ENCODE measurements at places on chromosomes 2 and 18.

DNA sequence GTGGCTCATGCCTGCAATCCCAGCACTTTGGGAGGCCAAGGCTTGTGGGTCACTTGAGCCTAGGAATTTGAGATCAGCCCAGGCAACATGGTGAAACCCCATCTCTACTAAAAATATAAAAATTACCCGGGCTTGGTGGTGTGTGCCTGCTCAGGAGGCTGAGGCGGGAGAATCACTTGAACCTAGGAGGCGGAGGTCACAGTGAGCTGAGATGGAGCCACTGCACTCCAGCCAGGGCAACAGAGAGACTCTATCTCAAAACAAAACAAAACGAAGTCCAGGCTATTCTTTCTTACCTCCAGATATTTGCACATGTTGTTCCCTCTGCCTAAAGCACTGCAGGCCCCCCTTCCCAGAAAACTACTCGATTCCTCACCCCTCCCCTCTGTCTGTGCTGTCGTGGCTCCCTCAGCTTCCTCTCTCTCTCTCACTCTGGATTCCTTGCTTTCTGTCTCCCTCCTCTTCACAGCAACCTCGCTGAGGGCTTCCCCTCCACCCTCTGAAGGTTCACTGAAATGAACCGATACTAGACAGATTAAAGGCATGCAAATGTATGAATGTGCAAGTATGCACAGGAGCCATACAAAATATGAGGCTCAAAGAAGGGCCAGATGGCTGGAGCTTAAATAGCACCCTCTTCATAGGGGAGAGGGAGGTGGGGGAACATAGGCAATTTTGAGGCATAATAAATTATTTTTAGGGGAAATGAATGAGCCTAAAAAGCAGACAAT, 18.5 kb downstream of the TMEM177 start:
- no peak for DNase-seq

DNA sequence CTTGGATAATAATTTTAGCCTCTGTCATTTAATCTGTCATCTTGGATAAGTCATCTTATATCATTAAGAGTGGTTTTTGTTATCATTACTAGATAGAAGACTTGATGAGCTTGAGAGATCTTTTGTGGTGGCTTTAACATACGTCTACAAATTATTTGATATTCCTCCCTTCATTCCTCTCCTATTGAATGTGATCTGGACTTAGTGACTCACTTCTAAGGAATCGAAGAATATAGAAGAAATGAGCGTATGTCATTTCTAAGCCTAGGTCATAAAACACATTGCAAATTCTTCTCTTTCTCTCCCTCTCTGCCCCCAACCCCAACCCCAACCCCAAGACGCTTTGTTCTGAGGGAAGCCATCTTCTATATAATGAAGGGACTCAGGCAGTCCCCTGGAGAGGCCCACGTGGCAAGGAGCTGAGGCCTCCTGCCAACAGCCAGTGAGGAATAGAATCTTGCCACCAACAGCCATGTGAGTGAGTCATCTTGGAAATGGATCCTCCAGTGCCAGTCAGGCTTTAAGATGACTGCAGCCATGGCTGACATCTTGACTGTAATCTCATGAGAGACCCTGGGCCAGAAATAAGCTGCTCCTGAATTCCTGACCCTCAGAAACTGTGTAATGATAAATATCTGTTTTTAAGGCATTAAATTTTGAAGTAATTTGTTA, 221.6 kb upstream of the SP5 start:
- DNase-seq: no peak

GRCh38 chr2:55419233-55419678, 400 bp downstream of the CCDC88A start:
- DNase-seq: no peak

- DNase-seq: no peak
Measured at GRCh38 chr2:123546353-123546752, 478.7 kb upstream of the CNTNAP5 start.

- DNase-seq: no peak
Measured at GRCh38 chr2:69563021-69563420, 80.5 kb downstream of the AAK1 start.

DNA sequence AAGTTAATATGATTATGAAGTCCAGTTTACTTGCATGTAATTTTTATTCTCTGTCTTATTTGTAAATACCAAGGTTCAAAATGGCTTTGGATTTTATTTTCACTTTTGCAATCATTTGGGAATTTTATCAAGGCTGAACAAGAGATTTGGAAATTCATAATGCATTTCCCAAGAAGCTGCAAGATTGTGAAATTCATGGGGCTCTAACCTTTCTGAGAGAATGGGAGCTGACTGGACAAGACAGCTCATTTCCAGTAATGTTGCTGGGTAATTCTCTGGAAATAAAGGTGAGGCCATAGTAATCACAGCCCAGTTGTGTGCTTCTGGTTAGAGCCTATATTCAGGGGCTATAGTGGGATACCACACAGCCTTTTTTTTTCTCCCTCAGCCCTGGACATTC, 21.5 kb upstream of the NABP1 start:
- DNase-seq: no peak

DNA sequence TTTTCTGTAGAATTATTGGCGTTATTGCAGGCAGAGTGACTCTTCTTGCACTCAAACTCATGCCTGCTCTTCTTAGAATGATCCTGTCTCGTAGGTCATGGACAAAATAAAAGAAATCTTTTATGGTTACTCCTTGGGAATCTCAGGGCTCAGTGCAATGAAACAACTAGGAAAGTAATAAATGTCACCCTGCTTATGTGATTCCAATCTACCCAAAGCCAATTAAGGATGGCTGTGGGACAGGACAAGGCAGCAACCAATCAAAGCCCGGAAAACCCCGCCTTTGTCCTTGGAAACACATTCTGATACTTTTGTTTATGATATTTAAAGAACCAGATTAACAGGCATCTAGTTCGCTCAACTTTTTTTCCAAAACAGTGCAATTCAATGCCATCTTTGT, 53.0 kb downstream of the GRB14 start:
- DNase-seq: no peak

DNA sequence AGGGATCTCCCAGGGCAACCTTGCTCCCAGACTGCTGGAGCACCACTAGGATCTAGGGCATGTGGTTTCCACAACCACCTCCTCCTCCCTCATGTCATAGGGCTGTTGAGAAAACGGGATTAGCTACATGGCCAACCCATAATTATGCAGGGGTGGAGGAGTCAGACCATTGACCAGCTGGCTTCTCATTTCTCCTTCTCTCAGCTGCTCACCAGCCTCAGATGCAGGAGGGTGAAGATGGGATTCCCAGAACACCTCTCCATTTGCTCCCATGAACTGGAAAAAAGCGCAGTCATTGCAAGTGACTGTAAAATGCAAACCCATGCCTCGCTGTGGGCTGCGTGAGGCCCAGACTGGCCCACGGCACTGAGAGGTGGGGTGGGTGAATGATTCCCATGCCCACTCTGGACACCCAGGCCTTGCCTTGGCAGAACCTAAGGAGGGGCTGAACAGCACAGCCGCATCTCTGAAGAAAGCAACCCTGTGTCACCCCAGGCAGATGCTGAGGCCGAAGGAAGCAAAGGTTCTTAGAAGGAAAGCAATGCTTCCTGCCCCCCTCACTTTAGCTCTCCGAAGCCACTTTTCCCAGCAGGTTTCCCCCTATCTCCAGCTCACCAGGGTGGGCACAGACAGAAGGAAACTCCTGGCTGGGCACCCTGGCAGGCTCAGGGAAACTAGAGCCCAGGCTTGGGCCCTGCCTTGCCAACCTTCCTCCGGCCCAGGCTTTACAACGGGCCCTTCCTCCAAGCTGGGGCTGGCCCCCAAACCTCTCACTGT, 69.6 kb upstream of the RTN4 start:
- DNase-seq: no peak

DNA sequence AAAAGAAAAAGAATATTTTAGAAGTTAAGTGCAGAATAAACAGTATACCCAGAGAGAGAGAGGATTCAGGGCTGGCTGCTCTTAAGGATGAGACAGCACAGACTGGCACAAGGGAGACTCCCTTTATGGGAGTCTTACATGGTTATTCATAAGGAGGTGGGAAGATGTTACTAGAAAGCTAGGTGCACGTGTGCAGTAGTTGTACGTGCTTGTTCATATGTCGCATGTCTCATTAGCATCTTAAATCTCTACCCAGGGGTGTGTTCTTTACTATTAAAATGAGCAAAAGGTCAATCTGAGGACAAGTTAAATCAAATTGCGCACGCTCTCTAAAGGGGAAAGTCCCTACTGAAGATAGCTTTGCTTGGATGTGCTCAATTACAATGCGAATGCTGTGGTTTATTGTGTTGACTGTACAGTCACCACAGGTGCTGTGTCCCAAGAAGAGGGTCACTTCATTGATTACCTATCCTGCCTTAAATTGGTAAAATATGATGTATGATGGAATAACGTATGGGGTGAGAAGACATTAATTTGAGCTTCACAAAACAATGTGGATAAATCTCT, 368.0 kb upstream of the SPHKAP start:
- no peak for DNase-seq

DNA sequence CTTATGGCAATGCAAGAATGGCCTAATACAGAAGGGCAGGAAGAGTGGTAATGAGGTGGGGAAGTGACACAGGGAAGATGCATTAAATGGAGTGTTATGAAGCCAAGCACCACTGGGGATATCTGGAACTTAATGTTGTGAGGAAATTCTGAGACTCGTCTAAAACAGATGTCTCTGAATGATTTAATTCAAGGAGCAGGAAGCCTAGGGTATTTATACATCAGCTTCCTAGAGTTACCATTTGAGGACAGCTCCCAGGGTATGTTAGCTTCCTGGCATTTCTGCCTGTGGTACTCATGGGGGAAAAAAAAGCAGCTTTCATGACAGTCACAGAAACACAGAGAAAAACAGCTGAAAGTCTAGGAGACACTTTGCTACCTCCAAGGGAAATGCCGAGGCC, 989.5 kb downstream of the CBLN2 start:
- no peak for DNase-seq

- no peak for DNase-seq
Measured at GRCh38 chr2:214477305-214477704, 66.5 kb downstream of the VWC2L start.

DNA sequence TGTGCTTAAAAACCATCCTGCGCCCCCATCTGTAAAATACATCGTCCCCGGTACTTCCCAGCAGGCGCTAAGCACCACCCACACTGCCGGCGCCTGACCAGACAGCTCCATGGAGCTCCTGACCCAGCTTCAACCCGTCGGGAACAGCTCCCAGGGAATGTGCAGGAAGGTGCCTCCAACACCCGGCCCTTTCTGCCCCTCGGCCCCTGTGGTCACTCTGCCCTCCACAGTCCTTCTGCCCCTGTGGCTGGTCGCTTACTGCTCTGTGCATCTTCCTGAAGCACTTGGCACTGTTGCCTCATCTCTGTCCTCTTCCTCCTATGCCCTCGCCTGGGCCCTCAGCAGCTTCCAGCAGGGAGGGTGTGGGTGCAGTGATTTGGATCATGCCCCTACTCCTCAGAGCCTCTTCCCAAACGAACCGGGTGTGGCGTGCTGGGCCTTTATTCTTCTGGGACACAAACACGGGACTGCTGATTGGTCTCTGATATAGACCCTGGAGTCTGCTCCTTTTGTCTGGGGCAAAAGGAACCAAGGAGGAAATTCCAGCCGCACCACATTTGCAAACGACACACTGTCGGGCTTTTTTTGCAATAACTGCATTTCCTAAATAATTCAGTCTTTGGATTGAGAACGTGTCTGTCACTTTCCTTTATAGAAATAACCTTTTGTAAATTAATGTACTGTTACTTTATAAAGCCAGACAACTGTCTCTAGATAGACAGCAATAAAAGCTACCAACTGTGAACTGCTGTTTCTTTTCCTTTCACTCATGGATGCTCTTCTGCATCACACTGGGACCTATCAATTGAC, 65.9 kb downstream of the ADI1 start:
- no peak for DNase-seq

- DNase-seq: no peak
Measured at GRCh38 chr2:46798041-46798440, 117.6 kb downstream of the MCFD2 start.

DNA sequence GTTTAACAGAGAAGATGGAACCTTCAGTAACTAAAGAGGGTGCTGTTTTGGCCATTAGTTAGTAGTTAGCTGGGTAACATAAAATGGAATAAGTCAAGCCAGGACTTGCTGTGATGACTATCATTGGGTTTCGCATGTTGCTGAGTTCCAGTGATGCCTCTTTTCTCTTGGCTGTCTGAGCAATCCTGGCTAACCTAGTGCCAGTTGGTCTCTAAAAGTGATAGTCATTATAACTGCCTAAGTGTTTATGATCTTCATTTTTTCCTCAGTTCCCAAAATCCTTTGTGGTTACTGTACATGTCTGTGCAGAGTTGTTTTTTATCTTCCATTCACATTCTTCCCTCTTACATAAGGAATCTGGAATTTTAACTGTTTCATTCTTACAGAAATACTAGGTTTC, 33.4 kb downstream of the WDR43 start:
- no peak for DNase-seq

GRCh38 chr2:19123556-19123955, 234.9 kb downstream of the OSR1 start:
- no peak for DNase-seq

DNA sequence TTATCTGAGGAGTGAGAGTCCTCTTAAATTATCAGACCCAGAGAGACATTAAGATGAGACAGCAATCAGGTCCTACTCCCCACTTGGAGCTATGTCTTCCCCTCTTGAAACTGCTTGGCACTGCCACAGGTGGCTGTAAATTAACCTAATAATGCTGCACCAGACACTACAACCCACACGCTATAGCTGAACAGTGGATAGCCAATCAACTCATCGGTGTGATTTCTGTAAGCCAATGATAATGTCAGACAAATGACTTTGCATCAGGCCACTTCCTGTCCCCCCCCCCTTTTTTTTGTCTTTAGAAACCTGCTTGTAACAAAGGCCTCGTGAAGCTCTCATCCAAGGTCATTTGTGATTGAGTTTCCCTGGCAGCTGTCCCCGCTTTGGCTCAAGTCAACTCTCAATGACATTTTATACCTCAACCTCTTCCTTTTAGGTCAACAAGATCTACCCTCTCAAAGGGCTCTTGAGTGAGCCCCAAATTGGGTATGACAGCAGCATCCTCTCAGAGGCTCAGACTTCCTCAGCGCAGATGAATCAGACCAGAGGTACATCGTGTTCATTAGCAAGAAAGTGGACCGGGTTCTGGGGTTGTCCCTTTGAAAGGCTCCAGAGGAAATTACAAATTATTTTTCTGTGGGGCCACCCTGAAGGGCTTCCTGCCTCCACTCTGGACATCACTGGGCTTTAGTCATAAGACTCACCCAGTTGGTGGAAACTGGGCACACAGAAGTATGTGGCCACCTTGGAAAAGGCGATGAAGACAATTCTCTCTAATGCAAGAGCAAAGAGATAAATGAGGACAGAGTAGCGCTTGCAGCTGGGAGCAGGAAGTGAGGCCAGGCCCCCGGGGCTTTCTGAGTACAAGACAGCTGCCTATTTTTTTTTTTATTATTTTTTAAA, 73.6 kb downstream of the COPS8 start:
- DNase-seq: no peak

DNA sequence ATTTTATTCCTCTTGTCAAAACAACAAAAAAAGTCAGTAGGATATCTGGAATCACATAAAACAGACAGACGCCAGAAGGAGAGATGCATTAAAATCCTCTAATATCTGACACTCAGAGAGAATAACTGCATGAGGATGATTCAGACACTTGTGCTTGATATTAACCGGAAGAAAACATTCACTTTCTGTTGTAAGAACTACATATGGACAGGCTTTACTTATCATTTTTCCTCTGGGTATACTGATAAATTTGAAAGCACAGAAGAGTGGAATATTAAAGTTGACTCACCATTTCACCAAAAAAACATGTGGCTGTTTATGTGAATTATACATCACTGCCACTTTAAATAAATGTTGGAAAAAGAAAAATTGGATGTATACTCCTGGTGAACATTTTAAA, 589.1 kb upstream of the CDH2 start:
- no peak for DNase-seq

GRCh38 chr2:165070076-165070475, 114.8 kb upstream of the SLC38A11 start:
- no peak for DNase-seq

Measured in tibial nerve (tissue), 4 donors.